IPS DF 19.7 (cell line): ENCODE measurements at places on chromosomes 3 and 15.

DNA sequence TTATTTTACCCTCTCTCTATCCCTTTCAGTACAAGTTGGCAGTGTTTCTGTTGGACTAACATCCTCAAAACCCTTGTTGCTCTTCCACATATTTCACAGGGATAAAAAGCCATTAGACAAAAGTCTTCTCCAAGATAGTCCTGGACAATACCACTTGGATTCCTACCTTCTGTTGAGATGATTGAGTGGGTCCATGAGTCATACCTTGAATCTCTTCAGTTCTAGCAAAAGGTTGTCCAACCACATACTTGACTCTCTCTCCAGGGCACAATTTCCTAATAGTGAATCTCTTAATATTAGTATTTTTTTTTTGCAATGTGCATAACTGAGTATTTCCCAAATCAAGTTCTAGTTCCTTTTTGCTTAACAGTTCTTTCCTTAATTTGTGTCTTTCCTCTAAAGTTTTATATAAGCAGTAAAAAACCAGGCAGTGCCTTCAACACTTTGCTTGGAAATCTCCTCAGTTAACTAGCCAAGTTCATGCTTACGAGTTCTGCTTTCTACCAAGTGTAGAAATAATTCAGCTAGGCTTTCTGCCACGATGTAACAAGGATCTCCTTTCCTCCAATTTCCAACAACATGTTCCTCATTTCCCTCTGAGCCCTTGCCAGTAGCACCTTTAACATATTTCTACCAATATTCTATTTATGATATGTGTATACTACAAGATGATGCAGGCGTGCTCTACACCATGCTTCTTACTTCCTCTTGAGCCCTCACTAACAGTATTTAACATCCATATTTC is 68.3 kb upstream of the NEO1 start:
- DNase-seq, result no peak

GRCh38 chr3:50551681-50552435 is 15.7 kb downstream of the C3orf18 start:
- DNase-seq, result no peak

DNA sequence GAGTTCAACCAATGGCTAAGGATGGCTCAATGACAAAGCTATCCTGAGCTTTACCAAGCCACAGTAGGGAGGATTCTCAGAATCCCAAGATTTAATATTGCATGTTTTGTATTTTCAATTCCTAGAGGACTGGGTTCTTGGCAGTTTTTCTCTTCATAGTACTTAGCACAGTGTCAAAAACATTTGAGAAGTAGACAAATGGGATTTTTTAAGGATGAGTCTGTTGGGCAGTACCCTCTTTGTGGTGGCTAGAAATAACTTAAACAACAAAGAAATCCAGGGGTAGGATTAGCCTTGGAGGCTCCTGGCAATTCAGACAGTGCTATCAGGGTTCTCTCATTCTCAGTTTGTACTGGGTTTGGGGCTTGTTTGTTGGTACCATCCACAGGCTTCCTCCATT is 212.8 kb upstream of the RORA start:
- DNase-seq, result no peak

DNA sequence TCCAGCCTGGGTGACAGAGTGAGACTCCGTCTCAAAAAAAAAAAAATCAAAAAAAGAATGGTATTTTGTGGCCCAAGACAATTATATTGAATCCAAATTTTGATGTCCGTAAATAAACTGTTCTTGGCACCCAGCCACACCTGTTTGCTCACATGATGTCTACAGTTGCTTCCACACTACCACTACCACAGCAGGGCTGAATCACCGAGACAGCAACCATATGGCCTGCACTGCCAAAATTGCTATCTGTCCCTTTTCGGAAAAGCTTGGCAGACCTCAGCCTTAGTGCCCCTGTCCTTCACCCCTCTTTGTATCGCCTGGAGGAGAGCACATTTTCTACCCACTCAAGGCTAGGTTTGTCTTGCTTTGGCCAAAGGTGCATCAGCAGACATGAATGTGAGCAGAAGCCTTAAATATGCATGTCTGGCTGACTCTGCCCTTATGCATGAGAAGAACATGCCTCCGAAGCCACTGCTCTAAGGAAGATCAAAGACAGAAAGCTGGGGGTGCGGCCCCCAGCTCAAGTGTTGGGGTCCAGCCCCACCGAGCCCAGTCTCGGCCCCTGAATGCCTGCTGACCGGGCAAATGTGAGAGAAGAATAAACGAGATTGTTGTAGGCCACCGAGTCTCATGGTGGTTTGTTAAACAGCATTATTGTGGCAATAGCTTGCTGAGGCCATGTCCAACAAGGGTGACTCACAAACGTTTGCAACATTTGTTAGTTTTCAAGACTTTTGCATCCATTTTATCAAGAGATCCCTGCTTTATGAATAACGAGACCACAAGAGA is 108.1 kb downstream of the TPRA1 start:
- DNase-seq, result no peak

GRCh38 chr3:109640146-109640652 is 302.9 kb upstream of the DPPA4 start:
- DNase-seq, result no peak

DNA sequence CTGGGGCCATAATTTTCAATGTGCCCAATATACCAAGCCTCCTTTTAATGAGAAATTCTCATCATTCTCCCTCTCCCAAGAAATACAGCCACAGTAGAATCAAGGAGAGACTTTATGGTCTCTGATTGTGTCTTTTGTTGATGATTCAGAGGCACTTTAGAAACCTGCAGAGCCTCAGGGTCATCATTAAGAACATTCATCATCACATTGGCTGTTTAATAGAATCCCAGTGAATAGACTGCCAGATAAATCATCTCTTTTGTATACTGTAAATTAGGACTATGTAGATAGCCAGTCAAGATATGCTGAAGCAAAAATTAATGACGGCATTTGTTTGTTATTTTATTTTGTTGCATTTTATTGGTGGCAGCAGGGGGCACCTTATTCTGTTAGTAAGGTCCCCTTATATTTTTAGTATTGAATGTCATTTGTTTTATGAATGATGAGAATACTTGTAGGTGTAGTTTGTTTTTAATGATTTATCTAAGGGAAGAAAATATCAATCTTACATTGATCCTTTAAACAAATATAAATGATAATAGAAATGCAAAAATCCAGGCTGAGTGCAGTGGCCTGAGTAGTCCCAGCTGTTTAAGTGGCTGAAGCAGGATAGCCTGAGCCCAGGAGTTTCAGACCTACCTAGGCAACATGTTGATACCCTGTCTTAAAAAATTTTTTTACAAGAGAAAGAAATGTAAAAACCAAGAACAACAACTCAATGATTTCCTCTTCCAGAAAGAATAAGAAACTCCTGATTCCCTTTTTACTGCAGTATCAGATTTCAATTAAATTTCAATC is 138.8 kb downstream of the ZBBX start:
- no peak for DNase-seq

DNA sequence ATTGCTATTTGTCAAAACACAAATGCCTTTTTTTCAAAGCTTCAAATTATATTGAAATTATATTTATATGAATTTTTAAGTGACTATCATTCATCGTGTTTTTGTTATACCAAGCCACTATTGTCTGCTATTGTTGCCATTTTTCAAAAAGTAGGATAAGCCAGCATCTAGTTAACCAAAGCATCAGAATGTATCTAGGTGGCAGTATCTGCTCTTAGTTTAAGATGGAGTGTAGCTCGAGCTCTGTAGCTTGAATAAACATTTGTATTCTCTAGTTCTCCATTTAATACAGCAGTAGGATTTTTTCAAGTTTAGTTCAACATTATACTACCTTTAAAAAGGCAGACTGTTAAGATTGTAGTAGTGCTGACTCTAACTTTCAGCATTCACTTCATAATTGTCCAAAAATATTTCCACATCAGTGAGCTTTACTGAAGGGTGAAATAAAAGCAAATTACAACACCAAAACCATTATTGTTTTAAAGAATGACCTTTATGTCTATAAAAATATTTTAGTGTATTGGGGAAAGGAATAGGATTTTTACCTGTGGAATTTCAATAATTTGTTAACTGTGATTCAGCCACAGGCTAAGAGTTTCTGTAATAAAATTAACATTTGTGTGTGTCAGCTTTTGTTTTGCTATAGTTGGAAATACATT is 19.6 kb upstream of the C15orf61 start:
- no peak for DNase-seq

GRCh38 chr15:85479071-85479647 is 98.8 kb downstream of the AKAP13 start:
- no peak for DNase-seq

DNA sequence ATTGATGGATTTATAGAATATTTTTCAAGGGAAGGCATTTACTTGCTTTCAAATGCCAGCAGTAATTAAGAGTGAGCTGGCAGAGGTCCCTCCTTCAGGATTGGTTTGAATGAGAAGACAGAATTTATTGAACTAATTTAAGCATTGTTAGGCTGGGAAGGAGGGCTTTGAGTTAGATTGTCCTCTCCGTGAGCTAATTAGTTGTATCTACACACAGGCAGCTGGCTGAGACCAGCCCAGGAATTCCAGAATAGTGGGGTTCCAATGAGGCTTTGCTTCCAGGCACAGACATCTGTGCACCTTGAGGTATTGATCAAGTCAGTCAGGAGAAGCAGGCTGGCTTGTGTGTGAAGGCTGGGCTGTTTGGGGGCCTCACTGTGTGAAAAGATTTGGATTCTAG is 124.0 kb upstream of the WNT5A start:
- DNase-seq, result no peak

DNA sequence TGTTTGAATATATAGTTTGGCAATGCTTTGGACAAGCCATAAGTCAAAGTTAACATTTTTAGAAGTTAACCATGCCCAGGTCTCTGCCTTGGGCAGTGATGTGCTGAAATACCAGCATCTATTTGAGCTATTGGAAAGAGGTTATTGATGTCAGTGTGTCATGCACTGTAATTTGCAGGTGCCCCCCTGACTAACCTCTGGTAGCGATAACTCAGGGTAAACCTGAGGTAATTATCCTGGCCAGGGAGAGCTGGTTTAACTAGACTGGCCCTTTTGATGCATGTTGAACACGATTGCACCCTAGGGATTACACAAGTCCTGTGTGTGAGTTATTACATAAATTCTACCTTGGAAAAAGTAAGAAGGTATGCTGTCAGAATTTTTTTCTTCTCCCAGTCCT is 455.8 kb upstream of the WNT5A start:
- DNase-seq, result no peak

- DNase-seq, result peak; percentile 28
Observed at GRCh38 chr3:191329654-191330529, at the start of gene UTS2B. Gene UTS2B (minus strand): TSS chr3:191330526. CDS start chr3:191282189, 48,337 bp downstream.

DNA sequence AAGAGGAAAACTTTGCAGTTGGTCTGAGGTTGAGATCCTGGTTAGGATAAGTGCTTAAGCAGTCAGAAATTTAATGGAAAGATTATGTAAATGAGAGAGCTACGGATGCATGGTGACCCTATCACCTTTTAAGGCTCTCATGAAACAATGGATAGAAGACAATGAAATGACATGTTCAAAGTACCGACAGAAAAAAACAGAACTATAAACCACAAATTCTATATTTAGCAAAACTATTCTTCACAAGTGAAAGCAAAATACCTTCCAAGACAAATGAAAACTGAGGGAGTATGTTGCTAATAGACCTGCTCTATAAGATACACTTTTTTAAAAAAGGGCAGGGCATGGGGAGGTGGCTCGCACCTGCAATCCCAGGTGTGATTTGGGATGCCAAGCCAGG is 32.2 kb downstream of the DNAAF4 start:
- no peak for DNase-seq

DNA sequence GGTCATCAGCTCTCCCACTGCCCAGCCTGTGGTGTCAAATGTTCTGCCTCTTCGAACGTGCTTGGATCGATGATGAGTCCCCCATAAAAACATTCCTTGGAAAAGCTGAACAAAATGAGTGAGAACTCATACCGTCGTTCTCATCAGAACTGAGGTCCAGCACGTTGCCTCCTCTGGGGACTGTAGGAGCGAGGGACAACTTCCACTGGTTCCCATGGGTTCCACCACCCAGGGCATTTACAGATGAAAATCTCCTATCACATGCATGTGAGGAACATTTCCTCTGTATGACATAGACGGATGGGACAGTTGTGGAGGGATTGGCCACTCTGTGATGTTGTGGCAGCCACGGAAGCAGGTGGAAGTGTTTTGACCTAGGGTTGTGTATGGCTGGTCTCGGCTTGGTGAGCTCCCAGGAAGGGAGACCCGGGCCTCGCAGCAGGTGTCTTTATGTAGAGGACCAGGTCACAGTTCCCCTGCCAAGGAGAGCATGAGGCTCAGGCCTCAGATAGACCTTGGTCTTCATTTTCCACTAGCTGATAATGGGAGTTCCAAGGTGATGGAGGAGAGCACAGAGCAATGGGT is 113.0 kb downstream of the SNRPN start:
- no peak for DNase-seq

DNA sequence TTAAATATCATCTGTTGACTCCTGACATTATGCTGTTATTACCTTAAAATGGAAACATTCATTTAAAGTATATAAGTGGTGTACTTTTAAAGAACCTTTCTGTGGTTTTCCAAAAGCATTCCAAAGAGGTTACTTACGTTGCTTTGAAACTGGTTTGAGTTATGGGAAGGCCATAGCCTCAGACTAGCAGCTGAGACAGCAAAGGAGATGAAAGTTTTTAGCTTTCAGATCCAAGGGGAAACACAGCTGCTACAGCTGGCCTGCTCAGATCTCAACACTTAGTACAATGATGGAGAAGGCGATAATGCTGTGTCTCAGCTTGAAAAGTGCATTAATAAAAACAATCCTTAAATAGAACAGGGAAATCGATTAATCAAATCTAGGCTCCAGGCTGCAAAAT is 921.1 kb downstream of the ROBO1 start:
- no peak for DNase-seq

GRCh38 chr3:123803521-123803920 is 80.6 kb downstream of the MYLK start:
- DNase-seq, result peak; percentile 17

DNA sequence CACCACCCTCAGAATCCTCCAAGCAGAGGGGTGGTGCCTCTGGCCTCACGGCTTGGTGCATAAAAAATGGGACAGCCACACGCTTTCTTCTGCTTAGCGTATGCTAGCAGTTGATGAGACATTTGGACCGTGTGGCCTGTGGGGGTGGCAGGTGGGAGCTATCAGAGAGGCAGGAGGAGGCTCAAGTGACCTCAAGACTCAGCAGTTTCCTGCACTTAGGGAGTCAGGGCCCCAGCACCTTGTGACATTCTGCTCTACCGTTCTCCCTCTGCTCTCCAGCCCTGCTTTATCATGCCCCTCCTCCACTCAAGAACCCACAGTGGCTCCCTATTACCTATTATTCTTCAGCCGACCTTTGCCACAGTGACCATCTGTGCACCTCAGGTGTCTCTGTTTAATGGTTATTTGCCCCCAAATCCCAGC is 41.0 kb upstream of the CGNL1 start:
- DNase-seq, result no peak
